Pulmonary artery endothelial cell (primary cell): ENCODE measurements at places on chromosomes 16 and 17. TPM values are rescaled to one million over a fixed set of nuclear protein-coding genes. Genes with fewer than 3 reads are reported as not detected.

The RBFOX1 gene
- not detected in 2 replicates for total RNA-seq

The NEUROD2 gene
- total RNA-seq: not detected in 2 replicates

The CD300LG gene
- not detected in 2 replicates for total RNA-seq

The ST6GALNAC1 gene
- total RNA-seq: 0.33 TPM in 1 of 2 replicates, not detected in the other

The CACNA1G gene
- total RNA-seq: 0.04 TPM in 1 of 2 replicates, not detected in the other

The FOXK2 gene
- 29.7 and 31.6 TPM in 2 replicates for total RNA-seq

The GRAPL gene
- total RNA-seq: 7.3 and 11.9 TPM in 2 replicates

The HES7 gene
- total RNA-seq: 0.14 and 0.40 TPM in 2 replicates

The USB1 gene
- 37.3 and 71.8 TPM in 2 replicates for total RNA-seq

The CCDC92B gene
- not detected in 2 replicates for total RNA-seq

The HASPIN gene
- 8.9 and 14.9 TPM in 2 replicates for total RNA-seq

The ARHGAP44 gene
- total RNA-seq: 0.28 and 0.53 TPM in 2 replicates

DNA sequence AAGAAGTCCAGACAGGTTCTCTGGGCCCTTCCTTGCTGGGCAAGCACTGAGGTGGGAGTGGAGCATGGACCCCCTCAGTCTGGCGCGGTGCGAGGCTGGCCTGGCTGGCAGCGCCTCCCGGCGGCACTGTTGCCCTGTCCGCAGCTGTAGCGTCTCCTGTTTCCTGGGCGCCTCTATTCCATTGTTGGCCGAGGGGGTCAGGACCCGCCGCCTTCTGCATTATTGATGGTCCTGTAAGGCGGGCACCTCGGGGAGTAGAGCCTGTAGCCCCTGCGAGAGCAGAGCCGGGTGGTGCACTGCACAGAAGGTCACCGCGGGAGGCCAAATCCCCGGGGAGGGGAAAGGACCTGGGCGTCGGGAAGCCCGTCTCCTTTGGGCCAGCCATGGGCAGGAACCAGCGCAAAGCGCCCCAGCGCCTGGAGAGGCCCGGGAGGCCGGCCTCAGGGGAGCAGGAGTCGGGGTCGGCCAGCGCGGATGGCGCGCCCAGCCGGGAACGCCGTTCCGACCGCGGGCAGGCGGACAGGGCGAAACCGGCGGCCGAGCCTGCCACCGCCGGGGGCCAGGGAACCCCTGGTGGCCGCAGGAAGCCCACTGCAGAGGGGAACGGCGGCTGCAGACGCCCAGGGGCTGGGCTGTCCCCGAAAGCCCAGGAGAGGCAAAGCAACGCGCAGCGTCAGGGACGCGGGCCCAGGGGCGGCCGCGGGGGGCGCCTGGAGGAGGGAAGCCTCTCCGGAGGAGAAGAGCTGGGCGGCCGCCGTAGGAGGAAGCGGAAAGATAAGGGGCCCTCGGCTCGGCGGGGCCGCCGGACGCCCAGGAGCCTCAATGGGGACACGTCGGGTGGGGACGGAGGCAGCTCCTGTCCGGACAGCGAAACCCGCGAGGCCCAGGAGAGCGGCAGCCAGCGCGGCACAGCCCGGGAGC, at the start of gene MYO15B:
MYO15B (plus strand) TSS at position 126 of the 921 bp plus-strand sequence; CDS start at position 384, 258 bp downstream.
- DNase-seq: no peak

- no peak for DNase-seq
Measured at GRCh38 chr16:73615071-73615940, 567.4 kb upstream of the ZFHX3 start.

- no peak for DNase-seq
Measured at GRCh38 chr17:63426041-63426916, 19.8 kb downstream of the CYB561 start.

DNA sequence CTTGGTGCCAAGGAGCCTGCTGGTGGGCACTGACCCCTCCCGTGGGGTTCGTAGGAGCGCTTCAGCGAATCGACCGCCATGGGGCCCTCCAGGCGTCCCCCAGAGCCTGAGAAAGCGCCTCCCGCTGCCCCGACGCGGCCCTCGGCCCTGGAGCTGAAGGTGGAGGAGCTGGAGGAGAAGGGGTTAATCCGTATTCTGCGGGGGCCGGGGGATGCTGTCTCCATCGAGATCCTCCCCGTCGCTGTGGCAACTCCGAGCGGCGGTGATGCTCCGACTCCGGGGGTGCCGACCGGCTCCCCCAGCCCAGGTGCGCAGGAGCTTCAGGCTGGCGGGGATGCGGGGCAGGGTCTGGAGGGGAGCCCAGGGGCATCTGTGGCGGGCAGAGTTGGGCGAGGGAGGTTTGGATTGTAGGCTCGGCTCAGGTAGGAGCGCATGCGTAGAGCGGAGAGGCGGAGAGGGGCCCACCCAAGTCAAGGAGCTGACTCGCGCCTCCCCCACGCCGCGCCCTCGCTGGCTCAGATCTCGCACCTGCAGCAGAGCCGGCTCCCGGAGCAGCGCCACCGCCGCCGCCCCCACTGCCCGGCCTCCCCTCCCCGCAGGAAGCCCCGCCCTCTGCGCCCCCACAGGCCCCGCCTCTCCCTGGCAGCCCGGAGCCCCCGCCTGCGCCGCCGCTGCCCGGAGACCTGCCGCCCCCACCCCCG, 19.8 kb downstream of the FMNL1 start:
- DNase-seq: no peak

- DNase-seq: no peak
Measured at GRCh38 chr16:70653406-70653805, 7.0 kb downstream of the IL34 start.

DNA sequence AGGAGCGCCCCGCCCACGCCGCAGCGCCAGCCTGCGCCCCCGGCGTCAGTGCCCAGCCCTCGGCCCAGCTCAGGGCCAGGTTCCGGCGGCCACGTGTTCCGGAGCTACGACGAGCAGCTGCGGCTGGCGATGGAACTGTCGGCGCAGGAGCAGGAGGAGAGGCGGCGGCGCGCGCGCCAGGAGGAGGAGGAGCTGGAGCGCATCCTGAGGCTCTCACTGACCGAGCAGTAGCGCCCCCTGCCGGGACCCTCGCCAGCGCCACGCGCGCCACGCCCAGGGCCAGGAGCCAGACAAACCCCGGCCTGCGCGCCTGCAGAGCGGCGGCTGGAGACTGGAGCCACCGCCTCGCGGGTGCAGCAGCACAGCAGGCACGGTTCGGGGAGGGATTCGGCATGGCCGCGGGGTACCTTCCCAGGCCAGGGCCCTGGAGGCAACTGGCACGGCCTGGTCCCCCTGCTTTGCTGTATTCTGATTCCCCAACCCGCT, 9.3 kb downstream of the CORO6 start:
- DNase-seq: peak; percentile 57

DNA sequence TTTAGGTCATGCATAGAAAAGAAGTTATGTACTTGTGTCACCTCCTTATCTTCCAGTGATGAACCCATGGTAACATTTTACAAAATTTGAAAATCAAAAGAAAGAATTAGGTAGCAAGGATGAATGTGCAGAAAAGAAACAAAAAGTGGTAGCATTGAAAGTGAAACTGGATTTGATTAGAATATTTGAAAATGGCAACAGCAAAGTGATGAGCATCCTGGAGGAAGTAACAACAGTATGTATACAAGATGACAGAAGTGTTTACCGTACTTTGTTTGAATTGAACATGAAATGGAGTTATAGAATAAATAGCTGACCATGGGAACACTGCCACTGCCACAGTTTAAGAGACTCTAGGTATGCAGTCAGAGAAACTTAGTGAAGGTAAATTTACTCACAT, 1313.1 kb downstream of the CDH11 start:
- no peak for DNase-seq

DNA sequence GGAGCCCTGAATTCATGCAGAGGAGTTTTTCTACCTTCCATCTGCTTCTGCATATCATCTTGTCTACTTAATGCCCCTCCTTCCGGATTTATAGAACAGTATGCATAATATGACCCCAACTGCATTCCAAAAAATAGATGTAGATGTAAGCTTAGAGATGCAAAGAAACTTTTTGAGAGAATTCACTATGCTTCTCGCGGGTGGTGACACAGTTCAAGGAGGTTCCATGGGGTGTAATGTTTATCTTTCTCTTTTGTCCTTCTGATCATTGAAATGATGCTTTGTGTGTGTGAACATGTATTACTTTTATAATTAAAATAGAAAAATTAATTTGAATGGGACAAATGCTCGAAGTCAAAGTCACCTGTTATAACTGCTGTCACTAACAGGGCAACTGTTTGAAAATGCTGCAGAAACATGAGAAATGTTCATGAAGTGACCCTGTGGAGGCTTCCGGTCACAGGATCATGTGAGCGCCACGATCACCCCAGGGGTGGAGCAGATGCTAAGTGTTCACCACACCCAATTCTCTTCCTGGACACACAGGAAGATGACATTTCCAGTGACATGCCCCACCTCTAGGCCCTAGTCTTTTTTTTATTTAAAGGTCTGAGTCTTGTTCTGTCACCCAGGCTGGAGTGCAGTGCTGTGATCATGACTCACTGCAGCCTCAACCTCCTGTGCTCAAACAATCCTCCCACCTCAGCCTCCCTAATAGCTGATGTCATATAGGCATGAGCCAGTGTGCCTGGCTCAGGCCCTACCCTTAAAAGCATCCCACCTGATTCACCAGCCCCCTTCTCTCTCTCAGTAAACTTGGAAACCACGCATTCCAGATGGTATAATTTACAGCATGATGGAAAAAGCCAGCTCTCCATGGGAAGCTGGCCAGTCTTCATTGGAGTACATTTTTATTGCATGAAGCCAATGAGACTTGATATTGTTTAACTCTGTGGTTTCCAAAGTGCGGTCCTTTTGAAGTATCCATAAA, 21.0 kb upstream of the AGRP start:
- DNase-seq: no peak

GRCh38 chr17:28499364-28499664, 6.8 kb upstream of the FOXN1 start:
- no peak for DNase-seq

- DNase-seq: no peak
Measured at GRCh38 chr17:61632826-61633225, 41.8 kb upstream of the NACA2 start.

GRCh38 chr16:86327321-86327720, 183.0 kb upstream of the FOXF1 start:
- no peak for DNase-seq

GRCh38 chr16:51129105-51129504, 22.0 kb downstream of the SALL1 start:
- DNase-seq: no peak

GRCh38 chr17:69714669-69715068, 300.2 kb downstream of the MAP2K6 start:
- no peak for DNase-seq

GRCh38 chr17:60412701-60413100, 9.6 kb upstream of the CHCT1 start:
- DNase-seq: no peak

DNA sequence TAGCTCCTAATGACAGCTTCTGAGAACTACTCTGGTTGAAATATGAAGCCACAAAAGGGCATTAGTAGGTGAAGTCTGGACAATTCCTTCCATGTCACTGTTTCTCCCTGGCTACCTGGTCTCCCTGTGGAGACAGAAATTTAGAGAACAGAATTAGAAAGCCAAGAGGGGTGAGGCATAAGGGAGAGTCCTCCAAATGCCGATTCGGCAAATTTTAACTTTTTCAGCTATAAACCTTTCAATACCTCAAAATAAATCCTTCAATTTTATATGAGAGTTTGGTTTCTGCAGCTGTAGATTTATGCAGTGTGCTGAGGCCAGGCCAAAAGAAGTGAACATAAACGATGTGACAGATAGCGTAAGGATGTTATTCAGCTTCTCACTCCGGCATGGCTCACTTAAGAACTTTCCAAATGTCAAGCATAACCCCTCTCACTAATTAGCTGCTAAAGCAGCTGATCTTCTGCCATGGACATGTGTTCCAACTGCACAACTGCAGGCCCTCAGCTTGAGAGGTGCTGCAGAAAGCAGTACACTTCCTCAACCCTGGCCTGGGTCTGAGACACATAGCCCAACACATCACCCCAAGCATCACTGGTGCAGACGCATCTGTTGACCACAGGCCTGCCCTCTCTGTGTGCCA, 247.9 kb upstream of the SOX9 start:
- no peak for DNase-seq

- DNase-seq: no peak
Measured at GRCh38 chr17:46741122-46741730, 77.3 kb downstream of the WNT3 start.
